ENCODE measurements at places on chromosomes 11 and 22.

- DNase-seq: no peak
These were observed at the start of gene UCP3 for GRCh38 chr11:74008373-74009229. UCP3 (minus strand) TSS chr11:74009085; CDS start chr11:74007042, 2,043 bp downstream.

DNA sequence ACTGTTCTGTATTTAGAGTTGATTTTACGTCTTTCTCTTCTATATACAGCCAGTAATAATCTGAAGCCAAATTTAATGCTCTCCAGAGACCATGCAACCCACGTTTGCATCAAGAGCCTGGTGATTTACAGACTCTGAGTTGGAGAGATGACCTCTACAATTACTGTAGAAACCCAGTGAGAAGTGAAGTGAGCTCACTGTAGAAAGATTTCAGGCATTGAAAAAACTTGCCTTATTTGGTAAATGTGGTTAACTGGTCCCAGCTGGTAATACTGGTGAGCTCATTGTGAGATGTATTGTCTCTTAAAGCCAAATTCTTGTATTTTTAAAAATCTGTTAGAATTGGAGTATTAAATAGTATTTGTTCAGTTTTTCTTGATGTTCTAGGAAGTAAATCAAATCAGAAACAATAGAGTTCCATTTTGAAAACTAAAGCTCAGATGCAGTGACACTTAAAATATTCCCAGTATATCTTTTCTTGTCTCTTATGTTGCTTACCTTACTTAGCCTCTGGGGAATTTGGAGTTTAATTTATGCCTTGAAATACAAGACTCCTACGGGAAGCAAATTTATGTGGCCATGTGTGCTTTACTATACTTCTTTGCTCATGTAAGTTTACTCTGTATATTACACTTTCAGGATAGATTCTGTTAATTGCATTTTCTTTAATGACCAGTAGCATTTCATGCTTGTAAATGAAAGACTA, 189.9 kb downstream of the ARHGAP42 start:
- no peak for DNase-seq

DNA sequence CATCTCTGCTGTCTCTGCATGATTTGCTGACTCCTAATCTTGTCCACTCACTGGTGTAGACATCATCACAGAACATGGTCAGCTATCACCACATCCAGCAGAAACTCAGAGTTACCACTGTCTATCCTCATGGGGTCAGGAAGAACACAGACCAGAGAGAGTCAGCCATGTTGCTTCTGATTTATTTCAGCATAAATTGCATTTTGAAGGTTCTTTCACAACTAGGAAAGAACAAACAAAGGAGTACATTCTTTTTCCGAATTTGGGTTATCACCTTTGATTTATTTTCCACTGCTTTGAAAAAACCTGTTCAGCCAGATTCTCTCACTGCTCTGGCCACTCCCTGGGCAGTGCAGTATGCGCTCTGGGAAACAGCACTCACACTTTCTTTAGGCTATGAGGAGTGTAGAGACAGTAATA, 172.0 kb upstream of the MTMR2 start:
- no peak for DNase-seq

- no peak for DNase-seq
These were observed 56.1 kb downstream of the KIAA1671 start for GRCh38 chr22:25008666-25009065.

DNA sequence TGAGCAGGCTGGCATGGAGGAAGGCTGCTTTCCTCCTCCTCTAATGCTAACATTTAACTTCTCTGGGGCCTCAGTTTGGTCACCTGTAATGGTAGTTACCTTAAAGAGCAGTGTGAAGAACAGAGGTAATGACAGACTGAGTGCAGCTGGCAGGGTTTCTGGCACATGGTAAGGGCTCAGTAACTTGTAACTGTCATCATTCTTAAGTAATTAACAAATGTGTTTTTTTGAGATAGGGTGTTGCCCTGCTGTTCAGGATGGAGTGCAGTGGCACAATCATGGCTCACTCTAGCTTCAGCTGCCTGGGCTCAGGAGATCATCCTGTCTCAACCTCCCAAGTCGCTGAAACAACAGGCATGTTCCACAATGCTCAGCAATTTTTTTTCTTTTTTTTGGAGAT, 242.0 kb upstream of the SYN3 start:
- DNase-seq: no peak

- DNase-seq: no peak
These were observed 16.0 kb upstream of the BMAL1 start for GRCh38 chr11:13261591-13262061.

- no peak for DNase-seq
These were observed 39.3 kb downstream of the ALX4 start for GRCh38 chr11:44270403-44271273.

GRCh38 chr22:39915295-39915726, 14.4 kb downstream of the GRAP2 start:
- no peak for DNase-seq

DNA sequence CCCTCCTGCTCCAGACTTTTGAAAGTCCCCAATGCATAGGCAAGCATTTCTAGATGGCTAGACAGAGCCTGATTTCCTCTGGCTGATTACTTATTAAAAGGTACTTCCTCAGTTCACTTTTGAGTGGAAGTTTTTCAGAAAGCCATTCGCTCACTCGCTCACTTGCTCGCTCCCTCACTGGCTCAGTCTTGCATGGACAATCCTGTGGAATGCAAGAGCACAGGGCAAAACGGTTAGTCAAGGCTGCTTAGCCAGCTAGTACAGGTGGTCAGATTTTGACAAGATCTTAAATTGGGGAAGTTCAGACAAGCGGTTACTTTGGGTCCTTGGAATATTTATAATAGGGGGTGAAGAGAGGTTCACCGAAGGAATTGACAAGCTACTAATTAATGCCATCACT, 101.0 kb downstream of the ARL14EP start:
- no peak for DNase-seq

- no peak for DNase-seq
These were observed 221.7 kb upstream of the BLID start for GRCh38 chr11:122337704-122338103.

GRCh38 chr22:27994481-27995331, 75.7 kb upstream of the PITPNB start:
- DNase-seq: no peak

DNA sequence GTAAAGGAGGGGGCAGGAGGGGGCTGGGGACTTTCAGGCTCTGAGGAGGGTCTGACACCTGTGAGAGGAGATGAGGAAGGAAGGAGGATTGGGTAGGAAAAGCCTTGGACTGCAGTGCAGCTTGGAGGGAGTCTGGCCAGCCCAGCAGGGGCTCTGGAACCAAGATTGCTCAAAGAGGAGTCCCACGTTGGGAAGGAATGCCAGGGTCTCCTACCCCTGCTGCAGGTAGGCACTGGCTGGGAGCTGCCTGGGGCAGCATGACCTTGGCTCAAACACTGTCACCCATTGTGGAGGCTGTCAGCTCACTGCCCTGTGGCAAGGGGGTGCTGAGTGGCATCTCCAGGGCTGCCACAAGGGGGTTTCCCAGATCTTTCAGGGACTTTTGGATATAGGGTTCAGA, 94.5 kb downstream of the RPS6KA4 start:
- no peak for DNase-seq

DNA sequence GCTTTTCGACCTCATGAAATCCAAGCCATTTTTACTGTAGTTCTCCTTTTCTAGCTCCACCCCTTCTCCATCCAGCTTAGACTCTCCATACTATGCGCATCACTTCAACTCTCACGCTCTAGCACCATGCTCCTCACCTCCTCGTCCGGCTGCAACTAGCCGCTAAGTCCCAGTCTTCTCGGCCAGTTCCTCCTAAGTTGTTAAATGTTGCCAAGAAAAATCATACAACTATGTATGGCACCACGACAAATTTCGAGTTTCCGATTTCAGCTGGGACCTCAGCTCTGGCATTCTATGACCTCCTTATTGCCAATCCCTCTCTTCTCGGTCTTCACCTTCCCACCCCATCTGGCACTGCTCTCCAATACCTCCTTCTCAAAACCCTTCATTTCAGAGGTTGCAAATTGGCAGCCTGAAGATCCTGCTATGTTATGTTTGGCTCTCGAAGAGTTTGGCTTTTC, 1.0 kb downstream of the ZNF70 start:
- no peak for DNase-seq

DNA sequence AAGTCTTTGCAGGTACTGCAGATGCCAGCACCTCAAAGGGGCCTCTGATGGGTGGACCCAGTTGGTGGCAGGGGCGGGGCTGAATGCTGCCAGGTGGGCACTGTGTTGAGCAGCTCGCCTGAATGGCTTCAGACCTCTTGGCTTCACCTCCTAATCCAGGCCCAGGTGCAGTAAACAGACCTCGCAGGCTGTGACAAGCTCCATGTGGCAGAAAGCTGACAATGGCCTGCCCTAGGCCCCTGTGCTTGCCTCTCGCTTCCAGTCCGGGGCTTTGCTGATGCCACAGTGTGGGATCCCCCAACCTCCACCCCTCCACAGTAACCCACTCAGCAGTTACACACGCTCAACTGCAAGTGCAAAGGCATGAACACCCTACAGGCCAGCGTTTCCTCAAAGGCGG, 9.4 kb downstream of the IGLL1 start:
- DNase-seq: no peak

DNA sequence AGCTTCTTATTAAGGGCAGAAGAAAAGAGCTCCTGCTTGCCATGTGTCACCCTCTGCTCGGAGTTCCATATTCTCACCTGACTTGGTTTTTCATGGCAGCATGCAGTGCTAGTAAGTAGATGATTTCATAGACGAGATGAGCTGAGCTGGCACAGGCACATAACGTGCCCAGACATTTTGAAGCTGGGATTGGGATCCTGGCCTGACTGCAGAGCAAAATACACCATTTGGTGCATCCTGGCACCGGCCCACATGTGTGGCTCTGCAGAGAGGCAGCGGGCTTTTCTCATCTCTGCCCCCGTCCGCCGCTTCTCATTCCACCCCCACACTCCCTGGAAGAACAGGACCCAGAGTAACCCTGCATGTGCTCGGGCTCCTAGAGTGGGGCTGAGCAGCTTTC, 24.8 kb downstream of the FAM118A start:
- no peak for DNase-seq

DNA sequence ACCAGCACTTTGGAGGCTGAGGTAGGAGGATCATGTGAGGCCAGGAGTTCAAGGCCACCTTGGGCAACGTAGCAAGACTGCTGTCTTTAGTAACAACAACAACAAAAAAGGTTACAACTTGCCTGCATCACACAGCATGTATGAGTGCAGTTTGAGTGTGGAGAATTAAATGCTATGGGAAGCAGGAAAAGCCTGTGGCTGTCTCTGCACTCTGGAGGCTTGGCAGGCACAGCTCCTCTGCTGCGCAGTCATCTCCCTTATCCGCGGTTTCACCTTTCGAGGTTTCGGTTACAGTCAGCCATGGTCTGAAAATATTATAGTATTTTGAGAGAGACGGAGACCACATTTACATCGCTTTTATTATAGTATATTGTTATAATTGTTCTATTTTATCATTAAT, 2.9 kb downstream of the MICAL2 start:
- DNase-seq: no peak

DNA sequence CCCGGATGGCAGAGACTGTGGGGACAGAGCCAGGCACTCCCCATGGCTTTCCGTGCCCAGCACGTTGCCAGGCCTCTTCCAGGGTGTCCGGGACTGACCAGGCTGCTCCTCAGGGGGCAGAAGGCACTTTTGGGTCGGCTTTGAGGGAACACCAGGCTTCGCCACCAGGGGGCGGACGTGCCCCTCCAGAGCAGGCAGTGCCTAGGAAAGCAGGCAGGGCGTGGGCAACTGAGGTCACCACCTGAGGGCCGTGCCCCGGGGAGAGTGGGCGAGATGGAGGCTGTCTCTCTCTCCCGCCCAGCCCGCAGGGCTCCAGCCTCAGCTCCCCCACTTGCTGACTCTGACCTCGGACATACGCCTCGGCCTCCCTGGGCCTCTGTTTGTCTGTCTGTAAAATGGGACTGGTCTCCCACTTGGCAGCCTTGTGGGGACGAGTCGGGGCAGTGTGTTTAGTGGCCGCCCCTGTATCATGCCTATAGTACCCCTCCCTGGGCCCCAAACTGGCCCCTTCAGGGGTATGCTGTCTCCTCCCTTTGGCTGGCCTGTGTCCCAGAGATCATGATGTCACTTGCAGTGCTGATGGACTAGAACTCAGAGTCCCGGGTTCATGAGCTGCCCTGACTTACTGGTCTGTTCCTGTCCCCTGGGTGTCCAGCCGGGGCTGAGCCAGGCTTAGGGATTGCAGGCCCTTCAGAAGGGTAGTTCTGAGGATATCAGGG, 4.4 kb upstream of the PRR5 start:
- DNase-seq: peak; percentile 81

GRCh38 chr11:128694618-128695481, 978 bp downstream of the FLI1 start:
- DNase-seq: no peak

DNA sequence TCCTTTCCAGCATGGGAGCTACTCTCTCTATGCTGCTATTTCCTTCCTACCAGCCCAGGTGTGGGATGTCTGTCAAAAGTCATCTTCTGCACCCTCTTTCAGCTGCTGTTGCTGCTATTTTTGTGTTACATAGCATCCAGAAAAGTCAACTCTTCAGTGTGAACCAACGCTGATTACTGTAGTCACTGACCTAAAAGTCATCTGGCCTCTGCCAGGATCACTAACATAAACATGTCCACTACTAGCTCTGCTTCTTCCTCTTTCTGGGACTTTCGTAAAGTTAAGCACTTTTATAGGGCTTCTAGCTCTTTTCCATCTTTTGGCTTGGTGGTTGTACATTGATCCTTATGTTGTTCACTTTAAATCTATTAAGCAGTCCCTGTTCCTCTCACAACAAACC, 90.2 kb upstream of the CARD18 start:
- DNase-seq: no peak

DNA sequence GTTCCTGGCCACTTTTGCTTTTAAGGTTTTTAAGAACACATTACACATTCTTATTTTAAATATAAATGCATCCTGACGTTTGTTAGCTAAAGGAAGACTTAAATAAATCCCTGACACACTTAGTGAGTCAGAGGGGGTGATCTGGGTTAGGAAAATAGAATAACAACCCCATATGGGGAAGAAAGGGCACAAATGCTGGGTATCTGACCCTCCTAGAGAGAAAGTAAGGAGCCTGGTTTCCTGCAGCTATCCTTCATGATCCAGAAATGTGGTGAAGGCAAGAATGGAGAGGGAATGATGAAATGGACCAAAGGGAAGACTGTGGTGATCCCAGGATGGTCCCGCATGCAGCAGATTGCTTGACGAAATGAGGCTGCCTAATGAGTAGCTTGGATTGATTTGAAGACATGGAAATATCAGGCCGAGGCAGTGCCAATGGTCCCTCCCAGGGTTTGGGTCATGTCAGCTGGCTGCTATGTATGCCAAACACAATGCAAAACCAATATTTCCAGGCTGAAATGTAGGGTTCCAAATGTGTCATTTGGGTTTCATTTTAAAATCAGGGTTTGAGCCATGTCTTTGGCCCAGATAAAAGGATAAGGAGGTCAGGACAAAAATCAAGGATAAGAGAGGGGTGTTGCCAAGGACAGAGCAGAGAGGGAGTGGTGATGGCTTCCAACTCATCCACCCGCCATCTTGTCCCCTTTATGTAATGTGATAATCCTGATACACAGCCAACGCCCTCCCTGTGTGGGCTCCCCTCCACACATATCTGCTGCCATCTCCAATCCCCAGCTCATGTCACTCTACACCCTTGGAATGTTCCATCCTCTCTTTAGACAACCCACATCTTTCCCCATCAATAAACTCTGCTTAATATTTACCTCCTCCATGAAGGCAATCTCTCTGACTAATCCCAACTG, 135.1 kb upstream of the PITPNB start:
- no peak for DNase-seq

- no peak for DNase-seq
These were observed 690 bp upstream of the UVRAG start for GRCh38 chr11:75814363-75814676.

All from CD4-positive, alpha-beta T cell treated with Interleukin-6 at 100 ng/mL for 8 hours (primary cell).